ENCODE measurements at places on chromosomes 16 and 17.

GRCh38 chr17:47742319-47743181 is 9.5 kb downstream of the TBX21 start:
- DNase-seq = no peak

GRCh38 chr17:152860-153420 is 15.6 kb downstream of the SCGB1C2 start:
- no peak for DNase-seq

GRCh38 chr17:58480090-58480489 is 8.1 kb downstream of the HSF5 start:
- no peak for DNase-seq

DNA sequence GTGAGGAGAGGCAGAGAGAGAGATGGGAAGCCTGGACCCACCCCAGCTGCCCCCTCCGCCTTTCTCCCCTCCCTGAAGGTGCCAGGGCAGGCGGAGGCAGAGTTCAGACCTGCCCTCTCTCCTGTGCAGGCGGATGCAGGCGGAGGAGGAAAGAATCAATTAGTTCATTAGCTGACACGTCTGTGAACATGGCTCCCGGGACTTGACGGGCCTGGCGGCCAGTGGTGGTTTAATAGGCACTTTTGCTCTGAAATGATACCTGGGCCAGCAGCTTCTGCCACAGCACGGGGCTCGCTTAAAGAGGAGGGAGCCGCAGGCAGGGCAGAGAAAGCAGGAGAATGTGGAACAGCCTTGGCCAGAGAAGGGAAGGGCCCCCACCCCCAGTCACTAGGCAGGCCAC is 98.1 kb downstream of the SDK2 start:
- DNase-seq = no peak

DNA sequence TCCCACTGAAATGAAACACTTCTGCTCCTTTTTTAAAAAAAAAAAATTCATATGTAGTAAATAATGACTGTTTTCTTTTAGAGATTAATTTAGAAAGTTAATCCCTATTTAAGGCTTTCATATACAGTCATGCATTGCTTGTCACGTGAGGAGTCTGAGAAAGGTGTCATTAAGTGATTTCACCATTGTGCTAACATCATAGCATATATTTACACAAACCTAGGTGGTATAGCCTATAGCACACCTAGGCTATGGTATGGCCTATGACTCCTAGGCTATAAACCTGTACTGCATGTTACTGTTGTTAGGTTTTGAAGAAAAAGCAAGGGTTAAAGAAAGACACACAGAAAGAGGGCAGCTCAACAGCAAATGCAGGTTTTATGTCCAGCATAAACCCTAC is 13.7 kb downstream of the PPY start:
- DNase-seq = no peak

All from T47D (cell line).